ENCODE measurements at places on chromosomes 7 and 10.

DNA sequence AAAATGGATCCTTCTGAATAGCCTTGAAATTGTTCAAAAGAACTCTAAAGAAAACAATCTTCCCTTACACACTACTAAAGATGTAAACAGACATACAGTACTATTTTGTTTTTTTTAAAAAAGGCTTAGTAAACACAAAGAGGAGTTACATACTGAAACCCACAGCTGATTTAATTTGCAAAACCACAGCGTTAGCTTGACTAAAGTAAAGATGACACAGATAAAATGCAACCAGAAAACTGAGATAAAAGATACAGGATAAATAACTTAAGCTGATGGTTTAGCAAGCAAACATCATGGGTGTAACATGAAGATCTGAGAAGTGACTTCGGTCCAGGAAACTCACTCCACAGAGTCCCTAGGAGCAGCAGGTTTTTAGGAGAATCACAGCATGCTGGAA, 21.8 kb downstream of the PRKCQ start:
- DNase-seq: no peak

GRCh38 chr10:52488606-52489485, 174.8 kb downstream of the DKK1 start:
- DNase-seq: no peak

DNA sequence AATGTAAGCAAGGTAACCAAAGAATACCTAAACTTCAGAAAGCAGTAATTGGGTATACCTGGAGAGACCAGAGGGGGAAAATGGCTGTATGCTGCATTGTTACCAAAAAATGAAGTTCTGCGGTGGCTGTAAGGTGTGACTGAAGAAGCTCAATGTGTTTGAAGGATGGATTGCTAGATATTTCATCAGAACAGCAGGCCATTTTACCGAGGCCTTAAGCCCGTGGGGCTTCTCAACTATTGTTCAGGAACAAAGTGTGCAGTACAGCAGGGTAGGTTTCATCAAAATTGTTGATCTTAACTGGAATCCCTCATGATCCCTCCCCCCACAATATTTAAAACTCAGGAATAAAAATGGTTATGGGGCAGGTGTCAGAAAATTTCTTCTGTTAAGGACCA, 204.0 kb upstream of the GHITM start:
- DNase-seq: no peak

- DNase-seq: no peak
Observed at GRCh38 chr10:13502380-13502779, 26.4 kb downstream of the BEND7 start.

DNA sequence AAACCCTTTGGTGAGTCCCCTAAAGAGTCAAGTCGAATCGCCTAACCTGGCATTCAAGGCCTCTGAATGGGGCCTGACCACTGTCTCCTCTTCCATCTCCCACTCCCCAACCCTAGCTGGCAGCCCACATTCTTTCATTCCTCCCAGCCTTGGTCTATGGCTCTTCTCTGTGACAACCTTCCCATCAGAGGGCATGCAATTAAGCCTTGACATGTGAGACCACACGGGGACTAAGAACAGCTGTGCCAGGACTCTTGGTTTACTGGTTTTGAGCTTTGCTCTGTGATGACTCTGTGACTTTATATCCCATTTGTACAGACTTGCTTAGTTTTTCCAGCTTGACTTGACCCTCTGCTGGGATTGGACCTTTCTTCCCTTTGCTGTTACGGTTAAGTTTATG, 116.6 kb downstream of the BUB3 start:
- DNase-seq: no peak

DNA sequence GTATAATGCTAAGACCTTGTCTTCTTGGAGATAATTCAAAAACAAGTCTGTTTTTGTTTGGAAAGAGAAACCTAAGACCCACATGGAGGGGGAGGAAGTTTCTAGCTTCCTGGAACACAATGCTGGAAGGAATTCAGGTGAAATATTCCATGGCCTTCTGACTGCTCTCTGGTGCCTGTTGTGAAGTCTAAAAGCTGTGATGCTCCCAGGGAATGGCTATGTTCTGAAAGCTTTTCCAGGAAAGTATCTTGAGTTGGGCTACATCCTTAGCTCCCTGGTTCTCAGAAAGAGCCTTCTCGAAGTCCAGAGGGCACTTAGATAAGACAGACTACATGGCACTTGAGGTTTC, 12.5 kb upstream of the PFKP start:
- no peak for DNase-seq

DNA sequence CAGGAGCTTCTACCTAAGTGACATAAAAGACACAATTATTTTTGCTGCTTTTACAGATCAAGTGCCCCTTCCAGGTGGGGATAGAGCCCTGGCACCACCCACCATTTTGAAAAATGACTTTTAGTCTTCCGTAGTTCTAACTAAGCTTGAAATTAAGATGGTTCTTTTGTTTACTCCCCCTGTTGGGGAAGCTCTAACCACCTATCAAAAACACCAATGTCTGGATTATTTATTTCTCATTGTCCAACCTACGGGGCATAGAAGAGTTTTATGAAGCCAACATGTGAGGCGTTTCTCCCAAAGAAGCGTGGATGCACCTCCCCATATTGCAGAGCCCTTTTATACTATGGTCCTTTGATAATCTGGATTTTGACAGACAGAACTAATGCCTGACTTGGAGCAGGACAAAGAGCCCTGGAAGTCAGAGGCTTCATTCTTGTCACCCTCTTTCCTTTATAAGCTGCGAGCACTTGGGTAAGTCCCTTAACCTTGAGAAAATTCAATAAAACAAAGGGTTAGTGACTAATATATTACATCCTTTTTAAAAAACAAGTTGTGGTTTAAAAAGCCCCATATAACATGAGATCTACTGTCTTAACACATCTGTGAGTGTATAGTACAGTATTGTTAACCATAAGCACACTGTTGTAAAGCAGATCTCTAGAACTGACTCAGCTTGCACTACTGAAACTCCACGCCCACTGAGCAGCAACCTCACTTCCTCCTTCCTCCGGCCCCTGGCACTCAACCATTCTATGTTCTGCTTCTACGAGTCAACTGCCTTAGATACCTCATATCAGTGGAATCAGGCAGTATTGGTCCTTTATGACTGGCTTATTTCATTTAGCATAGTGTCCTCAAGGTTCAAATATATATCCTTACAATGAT, 67.5 kb downstream of the ATXN7L1 start:
- DNase-seq: peak; percentile 57
